AG08395 (cell line): ENCODE measurements at places on chromosomes 1 and 21.

DNA sequence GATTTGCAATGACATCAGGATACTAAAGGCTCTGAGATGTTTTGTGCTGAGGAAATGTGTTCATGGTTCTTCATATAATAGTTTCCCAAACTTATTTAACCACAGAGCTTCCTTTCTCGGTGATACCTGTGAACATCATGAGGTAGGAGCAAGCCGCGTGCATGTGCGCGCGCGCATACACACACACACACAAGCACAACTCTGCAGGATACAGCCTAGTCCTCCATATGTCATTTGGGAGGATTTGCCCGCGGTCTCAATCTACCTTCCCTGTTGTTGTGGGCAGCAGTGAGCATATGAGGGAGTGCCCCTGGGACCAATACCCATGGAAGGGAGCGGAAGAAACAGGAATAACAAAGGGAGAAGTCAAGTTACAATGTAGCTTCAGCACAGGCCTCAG lies 12.2 kb upstream of the TTC4 start:
- no peak for DNase-seq

GRCh38 chr1:54186056-54186455 lies 13.8 kb downstream of the CYB5RL start:
- DNase-seq: no peak

DNA sequence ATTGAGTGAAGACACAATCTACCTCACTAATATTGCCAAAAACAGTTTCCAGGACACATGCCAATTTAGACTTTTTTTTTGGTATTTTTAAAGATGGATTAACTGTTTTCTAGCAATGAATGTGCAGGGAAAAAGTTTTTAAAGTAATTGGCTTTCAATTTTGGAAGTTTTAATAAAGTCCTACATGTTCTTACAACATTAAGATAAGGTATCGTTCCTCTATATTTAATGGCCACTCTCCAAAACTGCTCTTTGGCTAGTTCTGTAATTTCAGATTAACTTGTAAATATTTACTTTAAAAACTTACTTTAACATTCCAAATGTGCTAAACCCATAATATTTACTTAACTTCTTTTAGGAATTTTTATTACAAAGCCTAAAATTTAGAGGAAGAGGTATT lies 1332.2 kb upstream of the PRMT6 start:
- no peak for DNase-seq

DNA sequence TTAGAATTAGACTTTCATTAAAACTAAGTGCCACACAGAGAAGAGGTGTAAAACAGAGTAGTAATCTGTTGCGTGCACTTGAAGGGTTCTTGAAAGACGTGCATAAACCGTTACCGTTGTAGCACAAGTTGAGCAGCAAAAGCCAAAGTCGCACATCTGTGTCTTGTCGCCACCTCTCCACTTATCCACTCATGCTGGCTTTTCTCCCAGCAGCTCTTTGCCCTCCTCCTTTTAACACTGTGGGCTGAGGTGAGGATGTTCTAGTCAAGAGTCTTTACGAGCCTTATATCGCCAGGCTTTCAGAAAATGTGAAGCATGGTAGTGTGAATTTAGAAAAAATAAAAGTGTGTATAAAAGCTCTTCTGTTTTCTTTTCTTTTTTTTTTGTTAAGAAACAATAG lies 48.0 kb downstream of the NR5A2 start:
- DNase-seq: no peak

- DNase-seq: no peak
These were observed 592 bp upstream of the ZNF326 start for GRCh38 chr1:89994231-89994804.

GRCh38 chr1:86491171-86491950 lies 22.6 kb downstream of the CLCA1 start:
- DNase-seq: no peak

GRCh38 chr1:4796161-4797015 lies 142.0 kb downstream of the AJAP1 start:
- DNase-seq: no peak

DNA sequence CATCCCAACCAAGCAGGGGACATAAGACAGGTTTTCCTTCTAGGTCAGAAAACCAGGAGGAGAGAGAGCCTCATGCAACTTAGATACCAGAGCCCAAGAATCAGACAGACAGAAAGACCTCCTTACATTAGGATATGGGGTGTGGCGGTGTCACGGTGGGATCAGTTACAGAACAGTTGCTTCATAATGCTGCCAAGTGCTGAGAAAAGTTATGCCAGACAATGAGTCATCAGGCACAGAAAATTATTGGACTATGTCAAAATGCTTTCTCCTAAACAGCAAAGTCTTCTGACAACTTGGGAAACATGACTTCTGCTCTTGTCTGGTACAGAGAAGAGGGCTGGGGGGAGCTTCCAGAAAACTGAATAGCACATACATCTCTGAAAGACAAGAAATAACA lies 1120.2 kb upstream of the TMPRSS15 start:
- DNase-seq: no peak

GRCh38 chr1:5983361-5984103 lies 8.7 kb downstream of the NPHP4 start:
- peak; percentile 69 for DNase-seq

DNA sequence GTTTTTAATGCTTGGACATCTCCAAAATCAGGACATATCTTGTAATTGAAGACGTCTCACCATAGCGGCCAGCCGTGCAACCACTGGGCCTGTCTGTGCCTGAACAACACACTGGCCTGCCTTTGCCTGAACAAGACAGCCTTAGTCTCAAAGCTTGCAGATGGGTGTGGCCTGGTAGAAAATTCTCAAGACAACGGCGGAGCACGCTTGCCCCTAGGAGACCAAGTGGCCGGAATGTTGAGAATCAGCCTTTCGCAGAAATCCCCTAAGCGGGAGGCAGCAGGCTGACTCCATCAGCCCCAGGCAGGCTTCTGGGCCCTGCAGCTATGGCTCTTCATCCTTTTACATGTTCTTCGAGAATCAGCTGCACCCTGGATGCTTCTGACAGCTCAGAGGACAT lies 98.0 kb upstream of the C1orf174 start:
- DNase-seq: no peak

DNA sequence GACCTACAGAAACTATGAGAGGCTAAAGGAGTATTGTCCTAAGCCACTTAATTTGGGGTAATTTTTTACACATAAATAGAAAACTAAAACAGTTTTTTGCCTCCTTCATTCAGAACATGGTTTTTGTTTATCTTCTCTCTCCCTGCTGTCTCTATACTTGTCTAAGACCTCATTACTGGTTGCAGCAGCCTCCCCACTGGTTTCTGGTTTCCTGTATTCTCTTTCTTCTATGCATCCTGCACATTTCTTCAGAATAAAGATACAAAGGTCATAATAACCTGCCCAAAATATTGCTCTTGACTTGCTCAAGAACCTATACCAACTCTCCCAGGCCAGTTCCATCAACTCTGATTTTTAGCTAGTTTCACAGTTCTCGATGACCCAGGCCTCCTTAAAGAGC lies 19.8 kb upstream of the BOLA1 start:
- DNase-seq: no peak

GRCh38 chr1:63774617-63775417 lies 1.0 kb downstream of the ROR1 start:
- peak; percentile 52 for DNase-seq

- no peak for DNase-seq
These were observed 41.8 kb downstream of the CAMTA1 start for GRCh38 chr1:6827079-6827478.

DNA sequence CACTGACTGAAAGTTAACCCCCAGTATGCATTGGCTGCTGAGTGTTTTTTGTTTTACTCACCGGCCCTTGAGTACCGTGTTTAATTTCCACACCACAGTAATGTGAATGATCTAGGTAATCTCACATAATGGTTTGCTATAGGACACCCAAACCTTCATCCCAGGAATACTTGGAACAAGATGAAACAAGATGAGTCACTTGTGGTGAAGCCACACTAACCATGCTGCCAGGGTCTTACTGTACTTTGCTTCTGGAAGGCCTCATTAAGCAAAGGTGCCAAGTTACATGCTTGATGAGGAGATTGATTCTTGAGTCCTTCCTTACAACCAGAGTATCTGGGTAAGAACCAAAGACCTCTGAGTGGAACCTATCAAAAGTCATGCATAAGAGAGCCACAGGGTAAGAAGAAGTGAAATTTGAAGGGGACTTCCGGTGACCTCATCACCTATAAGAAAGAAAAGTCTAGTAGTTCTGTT lies 163.3 kb downstream of the NRIP1 start:
- DNase-seq: peak; percentile 29

DNA sequence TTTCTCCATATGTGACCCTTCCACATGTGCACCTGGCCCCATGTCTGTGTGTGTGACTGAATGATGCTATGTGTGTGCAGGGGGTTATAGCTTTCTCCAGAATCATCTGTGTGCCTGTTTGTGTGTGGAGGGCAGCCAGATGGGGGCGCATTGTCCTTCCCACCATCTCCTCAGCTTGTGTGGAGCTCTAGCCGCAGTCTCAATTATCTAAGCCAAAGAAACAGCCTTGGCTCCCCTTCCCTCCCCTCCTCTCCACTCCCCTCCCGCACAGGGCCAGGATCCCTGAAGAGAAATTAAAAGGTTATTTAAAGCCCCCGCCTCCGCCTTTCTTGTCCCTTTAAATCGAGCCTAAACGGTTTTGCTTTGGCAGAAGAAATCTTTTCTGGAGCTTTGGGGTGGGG lies 1.8 kb upstream of the DMBX1 start:
- DNase-seq: no peak

DNA sequence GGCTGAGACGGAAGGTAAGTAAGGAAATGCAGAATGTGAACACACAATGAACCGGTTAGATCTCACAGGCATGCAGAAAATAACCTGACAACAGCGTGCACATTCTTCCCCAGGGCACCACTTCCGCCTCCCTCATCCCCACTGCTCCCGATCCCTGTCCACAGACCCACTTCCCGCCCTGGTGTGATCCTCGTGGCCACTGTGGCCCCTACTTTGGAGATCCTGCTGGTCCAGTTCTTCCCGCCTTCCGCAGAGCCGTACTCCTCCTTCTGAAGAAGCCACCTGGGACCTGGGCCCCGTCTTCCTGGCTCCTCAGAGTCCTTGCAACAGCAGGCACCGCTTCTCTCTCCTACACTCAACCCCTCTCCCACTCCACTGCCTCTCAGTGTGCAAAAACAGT lies 1.4 kb upstream of the GSTM4 start:
- no peak for DNase-seq

GRCh38 chr21:44881198-44881872 lies 7.8 kb upstream of the PTTG1IP start:
- peak; percentile 67 for DNase-seq

GRCh38 chr1:18417316-18418269 lies 63.1 kb upstream of the KLHDC7A start:
- no peak for DNase-seq

- DNase-seq: no peak
These were observed 15.4 kb upstream of the ARF1 start for GRCh38 chr1:228066891-228067654.

- DNase-seq: no peak
These were observed 65.6 kb downstream of the IFI44 start for GRCh38 chr1:78715181-78715661.

DNA sequence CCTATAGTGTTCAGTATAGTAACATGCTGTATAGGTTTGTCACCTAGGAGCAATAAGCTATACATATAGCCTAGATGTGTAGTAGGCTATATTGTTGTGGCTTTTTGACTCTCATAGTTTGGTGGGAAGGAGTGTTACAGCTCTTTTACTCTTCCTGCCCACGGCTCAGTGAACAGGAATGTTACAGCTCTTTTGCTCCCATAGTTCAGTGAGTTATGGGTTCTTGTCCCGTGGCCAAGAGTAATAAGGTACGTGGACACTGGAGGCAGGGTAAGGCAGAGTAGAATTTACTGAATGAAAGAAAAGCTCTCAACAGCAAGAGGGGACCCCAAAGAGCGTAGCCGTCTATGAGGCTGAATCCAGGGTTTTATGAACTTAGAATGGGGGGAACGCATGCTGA lies 734.3 kb downstream of the ADGRL2 start:
- no peak for DNase-seq

DNA sequence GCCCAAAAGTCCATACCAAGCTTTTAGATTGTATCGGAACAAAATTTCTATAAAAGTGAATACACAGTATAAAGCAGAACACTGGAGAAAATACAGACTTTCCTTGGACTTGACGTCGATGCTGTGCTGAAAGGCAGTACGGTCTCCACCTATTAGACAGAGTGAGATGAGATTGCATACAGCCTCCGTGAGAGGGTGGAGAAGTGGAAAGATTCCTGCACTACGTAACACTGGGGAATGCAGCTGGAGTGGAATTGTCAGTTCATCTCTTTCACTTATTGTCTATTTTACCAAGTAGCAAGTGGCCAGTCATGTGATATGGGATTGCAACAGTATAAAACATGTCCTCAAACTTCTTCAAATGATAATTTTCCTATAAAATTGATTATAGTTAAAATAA lies 209.5 kb downstream of the ZP4 start:
- DNase-seq: no peak

GRCh38 chr1:7263021-7263960 lies 478.0 kb downstream of the CAMTA1 start:
- DNase-seq: no peak

- no peak for DNase-seq
These were observed 6.7 kb upstream of the MYOM3 start for GRCh38 chr1:24118410-24119242.

GRCh38 chr1:56584910-56585528 lies 5.7 kb upstream of the PLPP3 start:
- DNase-seq: peak; percentile 62

GRCh38 chr1:16967095-16967575 lies 13.3 kb downstream of the MFAP2 start:
- DNase-seq: peak; percentile 57

GRCh38 chr1:147768582-147768981 lies 8.2 kb upstream of the GJA5 start:
- no peak for DNase-seq

- no peak for DNase-seq
These were observed 71.3 kb upstream of the EDEM3 start for GRCh38 chr1:184826001-184826400.

GRCh38 chr1:920010-920409 lies 3.7 kb upstream of the SAMD11 start:
- DNase-seq: no peak

DNA sequence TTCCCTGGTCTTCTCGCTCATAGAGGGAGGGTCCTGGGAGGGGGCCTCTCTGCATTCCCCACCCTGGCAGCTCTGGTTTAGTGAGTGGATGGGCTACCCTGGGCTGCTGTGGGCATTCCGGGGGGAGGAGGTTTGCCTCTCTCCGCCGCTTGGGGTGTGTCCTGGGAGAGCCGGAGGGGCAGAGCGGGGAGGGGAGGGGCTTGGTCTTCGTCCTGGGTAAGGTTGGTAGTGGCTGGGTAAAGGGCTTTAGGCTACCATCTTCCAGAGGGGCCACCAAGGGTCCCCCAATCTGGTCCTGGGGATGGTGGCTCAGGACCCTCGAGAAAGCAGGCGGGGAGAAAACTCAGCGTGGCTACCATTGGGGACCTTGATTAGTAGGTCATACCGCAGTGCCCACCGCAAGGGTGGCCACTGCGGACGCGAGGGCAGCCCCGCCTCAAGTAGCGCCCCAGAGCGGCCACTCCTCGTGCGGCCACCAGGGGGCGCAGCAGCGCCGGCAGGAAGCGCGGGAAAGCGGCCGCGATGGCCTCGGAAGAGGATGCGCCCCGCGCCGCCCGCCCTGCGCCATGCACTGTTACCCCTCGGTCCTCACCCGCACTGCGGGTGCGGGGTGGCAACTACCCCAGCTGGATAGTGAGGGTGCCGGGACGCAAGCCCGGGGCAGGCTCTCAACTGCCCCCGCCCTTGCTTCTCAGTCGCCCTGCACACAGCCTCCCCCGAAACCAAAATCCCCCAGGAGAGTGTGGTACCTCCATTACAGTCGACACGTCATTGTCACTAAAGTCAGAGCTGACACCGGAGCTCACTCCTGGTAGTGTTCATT lies 44.1 kb upstream of the SLC25A33 start:
- DNase-seq: peak; percentile 57

- DNase-seq: no peak
These were observed 54.6 kb downstream of the PRKCZ start for GRCh38 chr1:2104621-2105427.

- DNase-seq: no peak
These were observed 32.1 kb upstream of the COL18A1 start for GRCh38 chr21:45372732-45373355.
